ENCODE measurements at places on chromosomes 5 and 9.

DNA sequence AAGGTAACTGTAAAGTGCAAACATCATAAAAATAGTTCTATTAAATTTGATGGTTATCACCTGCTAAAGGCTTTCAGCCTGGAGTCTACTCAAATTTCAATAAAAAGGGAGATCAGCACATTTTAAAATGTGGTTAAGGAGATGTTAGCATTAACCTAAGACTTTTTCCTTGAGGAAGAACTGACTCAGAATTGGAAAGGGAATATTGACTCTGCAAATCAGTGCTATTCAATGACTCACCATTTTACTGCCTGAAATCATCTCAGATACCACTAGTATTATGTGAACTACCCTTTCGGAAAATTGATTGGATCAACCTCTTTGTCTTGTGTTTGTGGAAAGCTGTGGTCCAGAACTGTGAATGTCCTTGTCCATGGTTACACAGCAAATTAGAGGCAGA, 113.3 kb downstream of the ADRB2 start:
- no peak for DNase-seq

DNA sequence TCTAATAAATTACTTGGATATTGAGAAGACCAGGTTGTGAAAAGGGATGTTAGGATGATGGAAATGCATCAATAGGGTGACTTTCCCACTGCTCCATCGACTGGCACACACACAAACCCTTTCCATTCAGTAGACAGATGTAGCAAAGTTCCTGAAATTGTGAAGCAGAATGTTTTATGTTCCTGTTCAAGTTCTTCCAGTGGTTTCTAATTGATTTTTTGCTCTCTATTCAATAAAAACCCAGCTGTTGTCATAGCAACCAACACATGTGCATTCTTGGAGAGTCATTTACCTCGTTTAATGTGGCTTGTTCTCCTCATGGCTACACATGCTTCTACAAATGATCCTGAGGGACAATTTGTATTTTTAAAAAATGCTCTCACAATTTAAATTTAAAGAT, 244.6 kb downstream of the RAB3C start:
- DNase-seq = no peak

DNA sequence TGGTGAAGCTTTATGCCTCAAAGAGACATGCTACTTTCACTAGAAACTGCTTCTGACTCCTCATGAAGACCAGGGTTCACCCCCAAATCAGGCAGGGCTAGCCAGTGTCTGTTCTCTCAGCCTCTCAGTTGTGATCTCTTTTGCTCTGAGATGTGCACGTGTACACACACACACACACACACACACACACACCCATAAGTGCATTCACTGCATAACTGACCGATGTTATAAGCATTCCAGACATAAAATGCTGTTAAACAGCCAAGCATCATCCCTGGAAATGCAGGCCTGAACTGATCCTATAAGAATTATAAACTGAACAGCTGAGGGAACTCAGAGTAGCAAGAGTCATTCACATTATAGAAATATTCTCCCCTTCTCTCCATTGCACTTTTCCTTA, 85.0 kb downstream of the FSTL4 start:
- DNase-seq = no peak

GRCh38 chr5:81852291-81853029, 101.6 kb upstream of the SSBP2 start:
- DNase-seq = peak; percentile 13

- DNase-seq = no peak
Measured at GRCh38 chr9:70677055-70677735, 262.7 kb upstream of the KLF9 start.

GRCh38 chr5:54171645-54172384, 138.6 kb downstream of the ARL15 start:
- DNase-seq = no peak

- no peak for DNase-seq
Measured at GRCh38 chr5:167578977-167579692, 712.3 kb upstream of the WWC1 start.

DNA sequence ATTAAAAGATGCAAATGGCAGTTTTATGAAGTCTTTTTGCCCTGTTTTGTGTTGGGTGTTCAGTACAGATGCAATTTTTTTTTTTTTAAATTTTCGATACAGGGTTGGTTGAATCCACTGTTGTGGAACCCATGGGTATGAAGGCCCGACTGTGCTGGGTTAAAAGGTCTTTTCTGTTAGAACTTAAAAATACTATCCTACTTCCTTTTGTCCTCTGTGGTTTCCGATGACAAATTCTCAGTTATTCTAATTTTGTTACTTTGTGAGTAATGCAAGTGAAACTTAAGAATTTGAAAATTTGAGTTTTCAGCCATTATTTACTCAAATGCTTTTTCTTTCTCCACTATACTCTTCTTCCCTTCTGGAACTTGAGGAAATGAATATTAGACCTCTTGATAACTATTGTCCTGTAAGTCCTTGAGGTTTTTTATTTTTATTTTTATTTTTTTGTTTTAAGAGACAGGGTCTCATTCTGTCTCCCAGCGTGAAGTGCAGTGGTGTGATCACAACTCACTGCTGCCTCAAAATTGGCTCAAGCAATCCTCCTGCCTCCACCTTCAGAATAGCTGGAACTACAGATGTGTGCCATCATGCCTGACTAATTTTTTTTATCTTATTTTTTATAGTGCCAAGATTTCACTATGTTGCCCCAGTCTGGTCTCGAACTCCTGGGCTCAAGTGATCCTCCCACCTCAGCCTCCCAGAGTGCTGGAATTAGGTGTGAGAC, 67.5 kb downstream of the ZCCHC7 start:
- DNase-seq = peak; percentile 20

DNA sequence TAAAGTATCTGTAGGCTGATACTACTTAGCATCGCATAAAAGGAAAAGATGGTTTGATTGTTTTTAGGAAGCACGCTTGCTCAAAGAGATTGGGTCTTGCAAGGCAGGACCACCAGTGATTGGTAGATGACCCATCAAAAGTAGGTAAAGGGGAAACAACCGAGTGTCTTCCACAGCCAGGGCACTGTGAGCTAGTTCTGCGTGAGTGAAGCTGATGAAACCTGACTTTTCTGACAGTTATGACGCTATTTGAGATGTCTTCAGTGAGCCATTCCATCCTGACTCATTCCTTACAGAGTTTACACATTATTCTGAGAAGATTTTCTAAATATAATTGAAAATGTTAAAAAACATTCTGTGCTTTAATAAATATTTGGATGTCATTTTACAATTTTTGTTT, 49.7 kb downstream of the BASP1 start:
- no peak for DNase-seq

DNA sequence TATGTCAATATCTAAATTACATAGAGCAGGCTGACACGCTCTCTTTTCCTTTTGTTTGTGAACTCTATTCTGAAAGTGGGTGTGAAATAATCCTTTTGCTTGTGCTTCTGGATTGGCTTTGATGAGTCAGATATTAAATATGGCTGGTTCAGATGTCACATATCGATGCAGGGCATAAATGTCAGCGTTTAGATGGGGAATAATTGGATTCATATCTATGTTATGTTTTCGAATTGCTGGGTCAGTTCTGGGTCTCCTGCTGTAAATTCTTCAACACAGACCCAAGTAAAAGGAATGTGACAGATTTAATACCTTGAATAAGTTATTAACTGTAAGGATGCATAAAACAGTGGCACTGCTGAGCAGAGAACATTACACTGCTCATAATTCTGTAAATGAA, 118.7 kb upstream of the SNX2 start:
- DNase-seq = no peak

DNA sequence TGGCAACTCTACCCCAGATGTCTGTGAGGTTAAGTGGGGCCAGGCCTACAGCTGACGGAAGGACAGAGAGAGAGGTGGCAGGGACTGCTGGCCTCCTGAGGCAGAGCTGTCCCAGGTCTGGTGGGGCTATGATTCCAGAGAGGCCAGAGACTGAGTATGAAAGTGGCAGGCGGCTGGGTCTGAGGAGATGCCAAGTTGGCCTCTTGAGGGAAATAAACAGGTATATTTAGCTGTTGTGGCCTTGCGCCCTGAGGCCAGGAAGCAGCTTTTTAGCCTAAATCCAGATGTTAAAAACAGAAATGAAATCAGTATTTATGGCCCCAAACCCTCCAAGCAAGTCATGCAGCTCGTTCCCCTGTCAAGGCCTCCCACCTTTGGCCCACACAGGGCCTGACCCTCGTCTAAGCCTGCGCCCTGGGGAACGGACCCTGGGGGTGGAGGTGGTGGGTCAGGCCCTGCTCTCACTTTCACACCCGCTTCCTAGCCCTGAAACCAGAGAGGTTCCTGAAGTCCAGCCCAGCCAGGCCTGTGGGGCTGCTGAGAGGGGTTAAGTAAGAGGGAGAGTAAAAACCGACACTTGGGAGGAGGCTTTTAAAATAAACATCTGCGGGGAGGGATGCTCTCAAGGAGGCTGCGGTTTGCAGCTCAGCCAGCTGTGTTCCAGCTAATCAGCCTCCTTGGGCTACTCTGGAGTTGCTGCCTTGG, 18.7 kb downstream of the PCDHGC5 start:
- no peak for DNase-seq

GRCh38 chr9:105500108-105500766, 52.4 kb downstream of the FSD1L start:
- no peak for DNase-seq

DNA sequence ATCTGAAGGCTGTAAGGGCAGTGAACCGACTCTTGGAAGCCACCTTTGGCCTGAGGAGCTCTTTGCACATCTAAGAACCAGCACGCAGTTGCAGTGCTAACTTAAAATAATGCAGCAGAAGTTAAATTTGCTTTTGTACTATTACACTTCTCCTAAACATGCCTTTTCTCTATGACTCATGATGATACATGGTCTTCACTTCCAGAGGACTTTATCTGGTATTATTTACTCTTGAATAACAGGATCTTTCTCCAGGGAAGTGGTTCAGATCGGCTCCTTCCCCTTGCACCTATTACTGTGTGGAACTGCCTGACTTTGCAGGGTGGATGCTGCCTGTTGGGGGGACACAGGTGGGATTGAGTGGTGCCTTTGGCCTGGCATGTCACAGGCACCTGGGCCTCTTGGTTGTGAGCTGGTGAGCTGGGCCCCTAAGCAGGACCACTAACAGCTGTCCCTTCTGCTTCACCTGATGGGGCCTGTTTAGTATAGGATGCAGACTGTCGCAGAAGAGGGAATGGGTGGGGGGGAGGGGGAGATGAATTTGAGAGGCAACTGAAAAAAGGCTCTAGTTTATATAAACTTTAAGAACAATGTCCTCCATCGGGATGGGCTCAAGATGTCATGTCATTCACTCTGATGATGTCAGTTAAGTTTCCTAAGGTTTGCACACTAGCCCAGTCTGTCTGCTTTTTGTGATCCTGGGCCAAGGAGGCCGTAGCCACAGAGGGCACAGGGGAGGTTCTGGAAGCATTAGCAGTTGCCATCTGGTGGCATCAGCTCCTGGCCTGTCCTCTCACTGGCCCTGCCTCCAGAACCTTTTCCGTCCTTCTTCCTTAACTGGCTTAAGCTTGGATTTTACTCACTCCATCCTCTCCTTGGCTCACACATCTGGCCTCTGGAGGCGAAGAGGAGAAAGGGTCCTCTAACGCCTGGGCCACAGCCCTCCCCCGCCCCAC, 33.9 kb upstream of the GABBR2 start:
- DNase-seq = no peak

GRCh38 chr5:143241892-143242291, 161.6 kb downstream of the NR3C1 start:
- no peak for DNase-seq

GRCh38 chr5:53464722-53465121, 15.7 kb upstream of the FST start:
- DNase-seq = no peak

- DNase-seq = no peak
Measured at GRCh38 chr5:156359476-156359875, 32.5 kb downstream of the SGCD start.

DNA sequence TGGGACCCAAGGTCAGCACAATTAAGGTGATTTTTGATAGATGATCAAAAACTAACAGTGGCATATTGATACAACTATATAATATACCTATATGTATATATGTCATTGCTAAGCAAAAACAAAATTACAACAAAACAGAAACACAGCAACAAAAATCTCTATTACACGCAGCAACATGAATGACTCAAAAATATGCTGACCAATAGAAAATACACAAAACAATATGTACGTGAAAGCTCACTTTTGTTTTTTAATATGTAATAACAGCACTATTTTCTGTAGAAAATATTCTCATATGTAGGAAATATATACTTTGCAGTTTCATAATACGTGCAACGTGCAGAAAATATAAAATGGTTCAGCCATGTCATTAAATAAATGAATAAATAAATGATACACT, 1985.7 kb upstream of the CDH9 start:
- DNase-seq = no peak

DNA sequence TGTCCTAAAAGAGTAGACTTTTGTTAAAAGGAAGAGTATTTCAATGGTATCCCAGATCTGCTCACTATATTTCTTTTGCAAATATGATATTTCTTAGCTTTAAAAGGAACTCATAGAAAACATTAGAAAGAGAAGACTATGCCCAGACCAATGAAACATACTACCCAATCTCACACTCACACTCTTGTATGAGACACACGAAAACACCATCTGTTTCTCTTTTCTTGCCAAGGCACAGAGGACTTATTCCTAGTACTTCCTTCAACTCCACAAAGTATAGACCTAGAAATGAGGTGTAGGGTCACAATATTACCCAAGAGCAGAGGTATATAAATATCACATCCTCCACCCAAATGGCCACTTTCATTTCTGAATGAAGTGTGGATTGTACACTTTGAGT, 292.4 kb upstream of the ACO1 start:
- DNase-seq = no peak

DNA sequence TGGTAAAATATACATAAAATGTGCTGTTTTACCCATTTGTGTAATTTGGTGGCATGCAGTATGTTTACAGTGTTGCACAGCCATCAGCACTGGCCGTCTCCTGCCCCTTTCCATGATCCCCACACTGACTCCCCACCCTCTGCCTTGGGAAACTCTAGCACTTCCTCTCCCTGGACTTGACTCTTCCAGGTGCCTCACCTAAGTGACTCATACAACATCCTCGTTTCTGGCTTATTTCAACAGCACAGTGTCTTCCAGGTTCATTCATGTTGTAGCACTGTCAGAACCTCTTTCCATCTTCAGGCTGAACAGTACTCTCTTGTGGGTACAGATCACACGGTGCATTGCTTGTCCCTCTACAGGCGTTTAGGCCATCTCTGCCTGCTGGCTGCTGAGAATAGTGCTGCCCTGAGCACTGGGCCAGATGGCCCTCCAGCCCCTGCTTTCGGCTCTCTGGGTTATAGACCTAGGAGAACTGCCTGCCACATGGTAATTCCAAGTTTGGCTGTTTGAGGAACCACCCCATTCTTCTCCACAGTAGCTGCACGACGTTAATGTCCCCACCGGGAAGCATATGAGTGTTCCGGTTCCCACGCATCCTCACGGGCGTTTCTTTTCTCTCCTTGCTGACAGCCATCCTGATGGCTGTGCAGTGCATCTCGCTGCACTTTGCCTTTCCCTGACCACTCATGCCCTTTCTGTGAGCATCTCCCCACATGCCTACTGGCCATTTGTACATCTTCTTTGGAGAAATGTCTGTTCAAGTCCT, 211.8 kb downstream of the FANCC start:
- DNase-seq = no peak

All from CD4-positive, alpha-beta T cell treated with Interleukin-21 for 1 hour (primary cell).